ENCODE measurements at places on chromosomes 2 and 18.

- no peak for DNase-seq
These were observed 351.4 kb upstream of the CDH20 start for GRCh38 chr18:60981682-60982328.

DNA sequence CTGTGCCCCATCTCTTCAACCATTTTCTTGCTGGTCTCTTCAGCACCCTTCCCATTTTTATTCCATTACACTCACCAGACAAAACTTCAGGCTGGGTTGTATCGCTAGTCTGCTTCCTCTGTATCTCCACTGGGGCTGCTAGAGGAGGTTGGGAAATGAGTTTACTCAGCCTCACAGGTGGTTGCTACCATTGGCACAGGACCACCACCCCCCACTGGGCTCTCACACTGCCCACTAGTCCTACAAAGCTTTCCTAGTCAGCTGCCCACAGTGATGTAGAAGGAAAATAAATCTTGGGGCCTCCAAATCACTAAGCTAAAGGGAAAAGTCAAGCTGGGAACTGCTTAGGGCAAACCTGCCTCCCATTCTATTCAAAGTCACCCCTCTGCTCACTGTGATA, 12.3 kb upstream of the IL1B start:
- DNase-seq, result no peak

DNA sequence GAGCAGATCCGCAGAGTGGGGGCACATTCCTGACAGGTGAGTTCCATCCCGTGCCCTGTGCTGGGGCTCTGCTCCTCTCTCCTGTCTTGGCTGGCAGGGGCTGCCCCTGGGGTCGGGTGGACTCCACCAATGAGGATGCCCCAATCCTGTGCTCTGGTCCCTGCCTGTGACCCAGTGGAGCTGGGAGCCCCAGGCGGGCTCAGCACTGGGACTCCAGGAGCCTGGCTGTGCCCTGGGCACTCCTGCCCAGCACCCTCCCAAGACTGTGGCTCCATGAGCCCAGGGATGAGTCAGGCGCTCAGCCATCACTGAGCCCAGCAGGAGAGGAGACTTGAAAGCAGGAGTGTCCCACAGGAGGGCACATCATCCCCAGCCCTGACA, 53.9 kb downstream of the MBP start:
- peak; percentile 42 for DNase-seq

- DNase-seq, result peak; percentile 4
These were observed 1596.5 kb upstream of the LRRTM1 start for GRCh38 chr2:81901017-81901416.

GRCh38 chr2:207244971-207245925, 79.5 kb upstream of the KLF7 start:
- DNase-seq, result no peak

GRCh38 chr2:2260696-2261268, 70.3 kb downstream of the MYT1L start:
- no peak for DNase-seq

DNA sequence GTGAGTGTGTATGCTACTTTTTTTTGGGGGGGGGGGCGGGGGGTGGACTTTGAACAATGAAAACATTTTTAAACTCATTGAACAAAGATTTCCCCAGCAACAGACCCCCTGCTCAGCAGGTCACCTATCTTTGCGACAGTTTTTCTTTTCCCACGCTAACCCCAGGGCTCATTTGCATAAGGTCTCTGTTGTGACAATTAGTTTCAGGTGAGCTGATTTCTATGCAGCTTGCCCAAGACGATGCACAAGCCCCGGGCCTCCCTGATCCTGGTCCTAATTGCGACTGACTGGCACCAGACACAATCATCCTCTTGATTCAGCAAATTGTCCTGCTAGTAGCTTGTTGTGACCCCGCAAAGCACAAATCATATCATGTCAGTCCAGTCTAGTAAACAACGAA, 40.3 kb downstream of the ZEB2 start:
- no peak for DNase-seq

DNA sequence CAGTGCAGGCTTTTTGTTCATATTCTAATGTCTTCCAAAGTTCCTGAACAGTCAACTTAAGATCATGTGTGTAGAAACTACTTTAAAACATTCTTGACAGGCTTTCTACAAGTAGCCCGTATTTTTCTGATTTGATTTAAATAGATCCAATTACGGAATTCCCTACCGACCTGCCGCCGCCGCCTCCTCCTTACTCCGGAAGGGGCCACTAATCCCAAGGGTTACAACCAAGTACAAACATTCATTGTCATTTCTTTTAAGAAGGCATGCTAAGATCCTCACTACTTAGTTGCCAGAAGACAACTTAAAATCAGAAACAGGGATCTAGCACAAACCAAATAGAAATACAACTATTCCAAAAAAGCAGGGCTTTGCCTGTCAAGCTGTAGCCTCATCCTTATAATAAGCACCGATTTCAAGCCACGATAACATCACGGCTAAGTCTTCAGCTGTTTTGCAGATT, 784 bp downstream of the WDR33 start:
- peak; percentile 7 for DNase-seq

DNA sequence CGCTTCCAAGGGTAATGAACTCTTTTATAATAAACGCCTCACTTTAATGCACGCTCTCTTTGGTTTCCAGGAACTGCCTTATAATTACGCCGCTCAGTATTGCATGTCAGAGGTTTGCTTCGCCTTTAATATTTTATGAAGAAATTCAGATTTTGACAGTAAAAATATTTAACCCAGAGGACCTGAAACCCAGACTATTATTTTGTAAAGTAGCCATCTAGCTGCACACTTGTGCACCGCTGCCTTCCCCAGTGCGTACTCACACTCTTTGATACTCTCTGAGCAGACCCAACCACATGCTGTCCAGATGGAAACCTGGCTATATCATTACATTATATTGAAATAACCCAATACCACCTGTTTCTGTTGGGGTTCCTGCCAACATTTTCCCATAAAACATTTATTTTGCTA, 270.1 kb downstream of the C1D start:
- no peak for DNase-seq

DNA sequence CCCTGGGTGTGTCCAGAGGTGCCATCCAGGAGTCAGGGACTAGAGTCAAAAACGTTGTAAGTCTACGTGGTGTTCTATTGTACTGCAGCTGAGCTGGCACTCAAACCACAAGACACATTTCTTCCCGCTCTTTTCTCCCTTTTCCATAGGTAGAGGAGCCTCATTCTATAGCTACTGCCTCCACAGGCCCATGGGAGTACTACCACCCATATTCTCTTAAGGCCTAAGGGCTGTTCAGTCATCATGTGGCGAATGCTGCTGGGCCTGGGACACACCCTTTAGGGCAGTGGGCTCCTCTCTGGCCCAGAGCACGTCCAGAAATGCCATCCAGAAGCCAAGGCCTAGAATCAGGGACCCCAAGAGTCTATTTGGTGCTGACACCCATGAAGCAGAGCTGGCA, 1271.7 kb downstream of the CNTNAP5 start:
- no peak for DNase-seq

DNA sequence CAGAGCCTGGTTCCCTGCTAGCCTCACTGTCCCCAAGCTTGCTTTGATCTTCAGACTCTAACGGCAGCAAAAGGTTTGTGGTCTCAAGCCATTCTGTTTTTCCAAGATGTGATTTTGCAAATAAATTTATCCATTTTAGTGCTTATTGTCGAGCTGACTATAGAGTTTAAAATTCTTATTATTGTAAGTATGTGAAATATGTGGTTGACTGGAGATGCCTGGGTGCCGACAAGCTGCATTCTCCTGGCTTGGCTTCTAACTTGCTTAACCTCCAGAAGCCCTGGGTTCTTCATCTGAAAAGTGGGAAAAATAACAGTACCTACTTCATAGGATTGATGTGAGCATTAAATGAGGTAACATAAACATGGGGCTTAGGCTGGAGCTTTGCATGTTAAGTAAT, 9.9 kb upstream of the EDAR start:
- peak; percentile 38 for DNase-seq

DNA sequence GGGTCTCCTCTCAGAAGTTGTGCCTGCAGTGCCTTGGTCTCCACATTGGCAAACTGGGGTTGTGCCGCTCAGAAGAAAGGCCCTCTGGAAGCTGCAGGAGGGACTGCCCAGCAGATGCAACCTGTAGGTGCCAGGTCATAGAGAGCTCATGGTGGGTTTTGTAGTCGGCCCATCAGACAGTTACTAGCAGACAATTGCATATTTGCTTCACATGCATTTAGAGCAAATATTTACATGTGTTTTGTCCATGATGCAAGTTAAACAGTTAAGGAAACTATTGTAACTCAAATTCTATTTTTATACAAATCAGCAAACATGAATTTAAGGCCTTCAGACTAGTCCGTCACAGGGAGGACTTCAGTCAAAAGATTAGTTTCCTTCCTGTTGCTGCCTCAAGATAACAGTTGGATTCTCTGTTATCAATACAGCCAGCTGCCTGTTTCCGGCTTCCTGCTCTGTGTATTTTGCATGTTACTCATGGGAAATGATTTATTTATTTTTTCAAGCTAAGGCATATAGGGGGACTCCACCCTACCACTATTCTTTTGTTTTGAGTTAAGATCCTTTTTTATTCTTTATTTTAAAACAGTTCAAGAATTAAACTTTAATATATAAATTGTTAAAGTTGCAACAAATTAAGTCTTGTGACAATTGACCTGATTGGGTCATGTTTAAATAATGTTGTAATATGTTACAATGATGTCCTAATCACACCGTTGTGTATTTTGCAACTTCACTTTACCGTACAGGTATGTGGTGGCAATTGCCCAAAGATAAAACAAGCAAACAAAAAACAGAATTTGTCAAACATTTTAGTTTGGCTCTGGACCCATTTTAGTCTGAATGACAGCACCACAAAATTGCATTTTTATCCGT, 133.5 kb downstream of the SPTBN1 start:
- no peak for DNase-seq

- DNase-seq, result no peak
These were observed 123.7 kb downstream of the HNMT start for GRCh38 chr2:138087751-138088593.

- no peak for DNase-seq
These were observed 208.3 kb upstream of the HDAC4 start for GRCh38 chr2:239609162-239609561.

DNA sequence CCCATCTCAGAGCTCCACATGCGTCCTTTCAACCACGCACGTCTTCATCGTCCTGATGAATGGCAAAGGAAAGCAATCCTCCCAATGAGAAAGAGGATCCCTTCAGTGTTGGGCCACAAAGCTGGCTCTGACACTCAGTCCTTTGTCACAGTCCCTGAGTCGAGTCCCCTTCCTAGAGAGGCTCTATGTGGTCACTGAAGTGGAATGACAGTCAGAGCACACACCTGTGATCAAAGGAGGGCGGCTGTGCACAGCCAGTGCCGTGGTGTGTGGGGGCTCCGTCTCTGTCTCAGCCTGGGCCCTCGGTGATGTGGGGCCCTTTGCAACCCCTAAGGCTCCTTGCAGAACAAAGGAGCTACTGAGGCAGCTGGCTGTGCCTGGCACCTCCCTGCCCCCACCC, 157.3 kb upstream of the APCDD1 start:
- DNase-seq, result no peak

GRCh38 chr2:133411101-133411500, 157.2 kb downstream of the NCKAP5 start:
- no peak for DNase-seq

- DNase-seq, result no peak
These were observed 24.5 kb downstream of the MAPRE3 start for GRCh38 chr2:26994983-26995382.

DNA sequence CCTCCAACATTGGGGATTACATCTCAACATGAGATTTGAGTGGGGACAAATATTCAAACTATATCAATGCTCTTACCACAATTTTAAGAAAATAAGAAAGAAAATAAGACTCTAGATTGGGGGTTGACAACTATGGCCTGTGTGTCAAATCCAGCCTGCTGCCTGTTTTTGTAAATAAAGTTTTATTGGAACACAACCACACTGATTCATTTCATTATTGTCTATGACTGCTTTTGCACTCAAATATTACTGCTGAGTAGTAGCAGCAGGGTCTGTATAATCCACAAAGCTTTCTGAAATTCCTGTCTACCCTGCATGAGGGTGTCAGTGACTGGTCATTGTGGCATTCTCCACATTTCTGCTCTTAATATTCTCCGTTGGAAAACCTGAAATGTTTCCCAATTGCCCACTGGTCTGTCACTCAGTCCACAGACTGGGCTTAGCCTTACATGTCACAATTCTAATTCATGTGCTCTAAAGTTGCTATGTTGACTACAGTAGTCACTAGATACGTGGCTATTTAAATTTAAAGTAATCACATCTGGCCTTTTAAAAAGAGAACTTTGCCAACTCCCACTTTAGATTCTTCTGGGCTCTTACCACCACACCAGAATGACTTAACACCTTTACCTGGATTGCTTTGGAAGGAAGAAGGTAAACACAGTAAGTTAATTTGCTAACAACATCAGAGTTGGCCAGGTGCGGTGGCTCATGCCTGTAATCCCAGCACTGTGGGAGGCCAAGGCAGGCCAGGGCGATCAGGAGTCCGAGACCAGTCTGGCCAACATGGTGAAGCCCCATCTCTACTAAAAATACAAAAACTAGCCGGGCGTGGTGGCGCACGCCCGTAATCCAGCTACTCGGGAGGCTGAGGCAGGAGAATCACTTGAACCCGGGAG, 86.9 kb downstream of the CLHC1 start:
- DNase-seq, result peak; percentile 49

GRCh38 chr2:163665817-163666216, 70.0 kb downstream of the FIGN start:
- DNase-seq, result no peak

DNA sequence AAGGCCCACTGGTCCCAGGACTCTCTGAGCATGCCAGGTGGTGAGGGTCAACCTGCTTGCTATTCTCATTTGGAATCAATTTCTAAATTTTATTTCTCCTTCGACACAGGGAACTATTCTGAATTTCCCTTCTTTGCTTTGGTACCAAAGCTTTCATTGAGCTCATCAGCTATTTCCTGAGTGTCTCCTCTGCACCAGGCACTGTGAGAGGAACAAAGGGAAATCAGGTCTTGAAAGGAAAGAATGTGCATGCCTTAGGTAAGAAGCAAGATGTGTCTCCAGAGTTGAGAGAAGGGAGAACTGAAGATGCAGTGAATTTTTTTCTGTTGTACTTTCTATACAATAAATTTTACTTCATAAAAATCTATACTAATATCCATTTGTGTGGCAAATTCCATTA, 17.9 kb downstream of the SPATS2L start:
- DNase-seq, result no peak

DNA sequence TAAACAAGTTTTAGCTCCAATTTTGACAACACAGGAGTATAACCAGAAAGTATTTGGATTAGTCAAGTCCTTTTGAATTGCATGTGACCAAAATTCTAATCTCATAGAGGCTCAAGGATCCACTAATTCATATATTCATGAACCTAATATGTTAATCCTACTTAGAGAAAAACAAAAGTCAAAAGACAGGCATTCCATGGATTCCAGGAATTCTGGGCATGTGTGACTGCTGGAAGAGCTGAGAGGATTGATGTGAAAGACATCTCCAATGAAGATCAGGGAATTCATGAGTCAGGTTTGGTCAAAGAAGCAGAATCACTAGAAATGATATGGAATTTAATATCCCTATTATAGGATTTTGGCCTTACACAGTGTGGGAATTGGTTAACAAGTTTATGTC, 1494.6 kb upstream of the DDX18 start:
- DNase-seq, result peak; percentile 0

- no peak for DNase-seq
These were observed 405 bp downstream of the PPP3R1 start for GRCh38 chr2:68251855-68252399.

Data from fibroblast of skin of scalp (primary cell).